ENCODE measurements at places on chromosomes 1 and 21.

DNA sequence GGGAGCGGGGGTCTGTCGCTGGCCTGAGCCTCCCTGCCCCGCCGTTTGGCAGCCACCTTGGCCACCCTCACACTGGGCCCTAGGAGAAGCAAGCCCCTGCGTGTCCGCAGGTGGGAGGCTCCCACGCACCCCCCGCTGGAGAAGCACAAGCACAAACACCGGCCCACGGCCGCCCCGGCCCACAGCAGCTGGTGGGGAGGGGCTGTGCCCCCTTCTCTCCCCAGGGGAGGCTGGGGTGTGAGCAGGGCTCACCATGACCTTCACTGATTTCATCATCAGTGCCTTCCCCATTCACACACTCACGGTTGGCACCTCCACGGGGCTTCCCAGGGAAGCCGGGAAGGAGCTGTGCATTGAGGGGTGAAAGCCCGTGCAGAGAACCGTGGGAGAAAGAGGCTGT, 7.9 kb downstream of the AGRN start:
- DNase-seq = no peak

- no peak for DNase-seq
Observed at GRCh38 chr1:182114627-182115023, 53.1 kb upstream of the ZNF648 start.

GRCh38 chr1:235073968-235074522, 54.6 kb downstream of the TOMM20 start:
- DNase-seq = no peak

DNA sequence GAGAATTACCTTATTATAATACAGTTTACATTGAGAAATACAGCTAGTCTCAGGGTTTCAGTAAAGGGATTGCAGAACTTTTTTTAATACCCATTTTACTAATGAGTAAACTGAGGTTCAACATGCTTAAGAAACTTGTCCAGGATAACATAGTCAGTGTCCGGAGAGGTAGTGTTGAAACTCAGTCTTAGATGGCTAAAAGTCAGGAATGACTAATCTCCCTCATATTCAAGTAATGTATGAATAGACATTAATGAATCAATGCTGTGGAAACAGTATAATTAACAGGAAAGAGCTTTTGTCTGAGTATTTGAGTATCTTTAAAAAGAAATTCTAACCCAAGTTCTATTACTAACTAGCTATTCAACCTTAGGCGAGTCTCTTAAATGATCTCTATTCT, 397.6 kb downstream of the PLA2G4A start:
- DNase-seq = no peak

GRCh38 chr1:17849216-17849615, 94.1 kb downstream of the ACTL8 start:
- no peak for DNase-seq

GRCh38 chr21:42190486-42190863, 28.5 kb upstream of the ABCG1 start:
- DNase-seq = no peak

GRCh38 chr1:90220941-90221693, 226.2 kb downstream of the ZNF326 start:
- DNase-seq = no peak

- no peak for DNase-seq
Observed at GRCh38 chr1:50490640-50491039, 67.4 kb upstream of the DMRTA2 start.

- no peak for DNase-seq
Observed at GRCh38 chr1:21278860-21279845, 11.1 kb downstream of the ECE1 start.

GRCh38 chr1:93972341-93972740, 63.1 kb upstream of the GCLM start:
- no peak for DNase-seq

All from esophagus squamous epithelium (tissue), 5 donors.